ENCODE measurements at places on chromosomes 1 and 21.

DNA sequence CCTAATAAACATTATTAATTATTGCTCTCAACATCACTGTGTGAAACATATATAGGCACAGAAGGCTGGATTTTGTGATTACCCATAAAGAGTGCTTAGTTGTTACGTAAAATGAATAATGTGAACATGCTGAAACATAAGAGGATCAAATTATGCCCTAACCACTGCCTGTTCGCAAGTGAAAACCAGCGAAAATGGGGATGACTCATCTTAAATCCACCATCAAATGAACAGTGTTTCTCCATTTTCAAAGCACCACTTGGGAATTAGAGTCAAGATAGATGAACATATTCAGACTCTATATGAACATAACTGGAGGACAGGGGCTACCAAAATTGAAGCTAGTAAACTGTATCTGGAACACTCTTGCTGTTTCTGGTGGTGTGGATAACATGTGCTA, 386.2 kb downstream of the HHIPL2 start:
- no peak for DNase-seq

DNA sequence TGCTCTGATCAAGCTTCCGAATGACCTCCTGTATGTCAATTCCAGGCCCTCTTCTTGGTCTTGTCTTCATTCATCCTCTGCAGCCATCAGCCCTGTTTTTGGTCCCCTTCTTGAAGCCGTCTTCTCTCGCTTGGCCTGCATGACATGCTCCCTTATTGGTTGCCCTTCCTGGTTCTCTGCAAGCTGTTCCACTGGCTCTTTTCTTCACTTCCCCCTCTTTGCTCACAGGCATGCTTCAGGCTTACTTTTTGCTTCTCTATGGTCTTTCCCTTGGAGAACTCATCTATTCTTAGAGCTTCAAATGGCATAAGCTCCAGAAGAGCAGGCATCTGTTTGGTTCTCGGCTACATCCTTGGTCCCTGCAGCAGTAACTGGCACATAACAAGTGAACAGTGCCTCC, 38.8 kb downstream of the PDPN start:
- no peak for DNase-seq

DNA sequence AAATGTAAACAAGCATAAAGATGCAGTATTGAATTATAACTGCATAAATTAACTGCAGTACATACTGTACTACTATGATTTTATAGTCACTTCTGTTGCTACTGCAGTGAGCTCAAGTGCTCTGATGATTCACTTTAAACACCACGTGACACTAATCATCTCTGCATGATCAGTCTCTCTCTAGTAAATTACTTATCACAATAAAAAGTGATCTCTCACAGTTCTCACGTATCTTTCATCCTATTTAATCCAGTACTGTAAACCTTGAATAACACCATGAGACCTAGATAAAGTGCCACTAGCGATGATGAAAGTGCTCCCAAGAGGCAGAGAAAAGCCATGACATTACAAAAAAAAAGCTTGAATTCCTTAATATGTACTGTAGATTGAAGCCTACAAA, 1242.0 kb downstream of the AMY1C start:
- no peak for DNase-seq

GRCh38 chr1:26951821-26952497, 8.3 kb downstream of the KDF1 start:
- no peak for DNase-seq

DNA sequence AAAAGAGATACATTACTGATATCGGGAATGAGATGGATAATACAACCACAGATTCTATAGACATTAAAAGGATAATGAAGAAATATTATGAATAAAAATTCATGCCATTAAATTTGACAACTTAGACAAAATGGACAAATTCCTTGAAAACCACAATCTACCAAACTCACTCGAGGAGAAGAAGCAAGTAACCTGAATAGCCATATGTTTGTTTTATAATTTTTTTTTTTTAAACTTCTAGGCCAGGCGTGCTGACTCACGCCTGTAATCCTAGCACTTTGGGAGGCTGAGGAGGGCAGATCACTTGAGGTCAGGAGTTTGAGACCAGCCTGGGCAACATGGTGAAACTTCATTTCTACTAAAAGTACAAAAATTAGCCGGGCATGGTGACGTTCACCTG, 327.9 kb downstream of the VAV3 start:
- DNase-seq, result no peak
